ENCODE measurements at places on chromosomes 16 and 17.

DNA sequence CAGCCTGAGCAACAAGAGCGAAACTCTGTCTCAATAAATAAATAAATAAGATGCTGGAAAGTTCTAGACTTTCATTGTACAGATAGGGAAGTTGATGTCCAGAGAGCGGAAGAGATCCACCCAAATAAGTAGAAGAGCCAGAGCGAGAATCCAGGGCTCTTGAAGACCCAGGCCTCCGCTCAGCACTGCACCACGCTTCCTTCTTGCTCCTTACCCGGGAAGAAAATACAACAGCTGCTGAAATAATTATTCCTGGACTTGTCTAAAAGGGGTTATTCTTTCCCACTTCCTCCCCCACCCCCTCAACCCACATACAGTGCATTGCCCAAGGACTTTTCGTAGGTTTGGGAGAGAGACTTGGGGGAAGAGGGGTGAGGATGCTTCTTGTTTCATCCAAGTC is 26.7 kb downstream of the CDK5RAP3 start:
- no peak for DNase-seq

GRCh38 chr17:80187090-80187489 is 17.3 kb downstream of the CARD14 start:
- peak; percentile 84 for DNase-seq

GRCh38 chr17:40350689-40351358 is 13.7 kb downstream of the GJD3 start:
- DNase-seq = no peak

DNA sequence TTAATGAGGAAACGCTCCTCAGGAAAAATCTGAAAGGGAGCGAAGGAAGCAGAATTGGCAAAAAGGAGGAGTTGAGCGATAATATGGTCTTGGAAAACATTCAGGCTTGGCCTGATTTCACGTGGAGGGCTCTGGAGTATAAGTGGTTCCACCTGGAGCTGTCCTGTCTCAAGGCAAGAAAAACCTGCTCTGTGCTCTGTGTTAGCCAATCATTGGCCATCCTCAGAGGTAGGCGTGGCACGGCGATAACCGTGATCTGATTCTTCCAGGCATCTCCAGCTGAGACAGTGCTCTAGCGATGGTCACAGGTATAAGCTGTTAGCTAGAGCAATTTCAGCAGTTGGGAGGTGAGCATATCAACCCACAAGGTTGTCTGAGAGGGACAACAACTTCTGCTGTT is 450.5 kb upstream of the MAF start:
- DNase-seq = no peak

DNA sequence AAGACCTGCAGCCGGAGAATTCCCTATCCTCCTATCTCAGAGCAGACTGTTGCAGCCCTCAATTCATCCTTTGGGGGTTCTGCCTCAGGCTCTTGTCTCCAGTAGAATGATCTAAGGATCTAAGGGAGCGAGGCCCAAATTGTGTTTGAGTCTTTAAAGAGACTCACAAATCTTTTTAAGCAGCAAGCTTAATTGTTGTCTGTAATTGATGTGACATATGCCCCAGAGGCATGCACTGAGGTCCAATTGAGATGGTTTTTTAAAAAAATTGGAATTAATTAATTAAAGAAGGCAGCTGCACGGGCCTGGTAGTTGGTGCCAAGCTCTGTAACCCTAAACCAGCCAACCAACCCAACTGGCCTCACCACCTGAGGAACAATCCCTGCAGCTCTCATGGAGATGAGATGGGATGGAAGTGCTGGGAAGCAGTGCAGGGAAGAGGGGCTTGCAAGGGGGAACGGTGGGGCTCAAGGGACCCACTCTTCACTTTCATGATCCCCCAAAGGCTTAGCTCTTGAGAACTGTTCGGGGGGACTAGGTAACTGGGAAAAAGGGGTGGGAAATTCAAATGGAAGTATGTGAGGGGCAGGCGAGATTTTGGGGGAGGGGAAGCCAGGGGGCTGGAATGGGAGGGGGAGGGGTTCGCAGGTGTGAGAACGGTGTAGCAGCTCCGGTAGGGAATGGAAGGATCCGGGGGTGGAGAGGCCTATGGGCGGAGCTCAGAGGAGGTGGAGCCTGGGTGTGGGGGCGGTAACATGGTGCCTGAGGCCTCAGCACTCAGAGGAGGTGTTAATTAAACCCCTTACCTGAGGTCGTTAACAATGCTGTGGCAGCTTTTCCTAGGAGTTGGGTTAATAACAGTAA is 9.2 kb upstream of the ZNF652 start:
- DNase-seq = no peak

- peak; percentile 51 for DNase-seq
These were observed 71.5 kb downstream of the RAP1GAP2 start for GRCh38 chr17:2867441-2868424.

- DNase-seq = no peak
These were observed 150.8 kb downstream of the XYLT1 start for GRCh38 chr16:17320009-17320408.

GRCh38 chr17:78818932-78819331 is 21.7 kb downstream of the USP36 start:
- no peak for DNase-seq

- no peak for DNase-seq
These were observed 25.1 kb downstream of the CCDC57 start for GRCh38 chr17:82187500-82187899.

DNA sequence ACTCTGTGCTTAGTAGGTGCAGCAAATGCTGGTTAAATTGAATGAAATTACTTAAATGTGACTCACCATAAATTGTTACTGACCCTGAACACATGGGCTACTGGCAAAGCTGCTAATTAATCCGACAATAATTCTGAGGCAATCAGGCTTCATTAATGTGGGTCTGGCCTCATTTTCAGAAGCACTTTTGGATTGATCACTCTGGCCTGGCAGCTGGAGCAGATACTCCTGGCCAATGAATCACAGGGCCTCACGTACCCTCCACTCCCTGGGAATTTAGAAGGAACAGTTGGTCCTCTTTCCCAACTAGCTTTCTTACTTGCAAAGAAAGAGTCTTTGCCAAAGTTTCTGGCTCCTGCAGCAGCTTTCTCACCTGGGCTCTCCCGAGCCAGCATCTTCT is 162.0 kb upstream of the ZKSCAN2 start:
- DNase-seq = no peak

DNA sequence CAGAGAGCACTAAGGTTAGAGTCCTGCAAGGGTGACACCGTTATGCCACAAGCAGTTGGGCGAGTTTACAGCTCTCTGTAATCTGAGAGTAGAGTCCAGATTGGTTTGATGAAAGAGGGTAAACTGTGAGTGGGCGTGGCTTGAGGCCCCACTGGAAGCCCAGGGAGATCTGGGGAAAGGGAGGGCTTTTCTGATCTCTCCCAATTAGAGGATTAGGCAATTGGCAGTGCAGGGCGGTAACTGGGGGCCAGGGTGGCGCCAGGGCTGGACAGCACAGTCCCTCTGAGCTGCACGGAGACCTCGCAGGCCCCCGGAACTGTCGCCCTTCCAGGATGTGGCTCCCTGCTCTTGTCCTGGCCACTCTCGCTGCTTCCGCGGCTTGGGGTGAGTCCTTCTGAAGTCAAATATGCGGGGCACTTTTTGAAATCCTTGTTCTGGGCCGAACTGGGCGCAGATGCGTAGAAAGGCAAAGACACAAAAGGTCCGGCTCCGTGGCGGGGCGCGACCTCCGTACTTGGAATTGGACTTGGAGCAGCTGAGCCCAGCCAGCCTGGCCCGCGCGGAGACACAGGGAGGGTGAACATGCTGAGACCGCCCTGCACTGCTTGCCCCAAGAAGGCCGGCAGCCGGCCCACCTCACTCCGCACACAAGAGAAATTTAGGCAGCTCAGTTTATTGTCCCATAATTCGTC is 72.4 kb downstream of the CES1 start:
- no peak for DNase-seq

All from iris pigment epithelial cell (primary cell).